SJCRH30 (cell line): ENCODE measurements at places on chromosomes 11 and 22. TPM values are rescaled to one million over a fixed set of nuclear protein-coding genes. Genes with fewer than 3 reads are reported as not detected.
A peak's percentile ranks its signal among the peaks of the same experiment; 100 is the strongest.

GRCh38 chr11:12968826-12969225, 40.3 kb upstream of the RASSF10 start:
- no peak for DNase-seq

DNA sequence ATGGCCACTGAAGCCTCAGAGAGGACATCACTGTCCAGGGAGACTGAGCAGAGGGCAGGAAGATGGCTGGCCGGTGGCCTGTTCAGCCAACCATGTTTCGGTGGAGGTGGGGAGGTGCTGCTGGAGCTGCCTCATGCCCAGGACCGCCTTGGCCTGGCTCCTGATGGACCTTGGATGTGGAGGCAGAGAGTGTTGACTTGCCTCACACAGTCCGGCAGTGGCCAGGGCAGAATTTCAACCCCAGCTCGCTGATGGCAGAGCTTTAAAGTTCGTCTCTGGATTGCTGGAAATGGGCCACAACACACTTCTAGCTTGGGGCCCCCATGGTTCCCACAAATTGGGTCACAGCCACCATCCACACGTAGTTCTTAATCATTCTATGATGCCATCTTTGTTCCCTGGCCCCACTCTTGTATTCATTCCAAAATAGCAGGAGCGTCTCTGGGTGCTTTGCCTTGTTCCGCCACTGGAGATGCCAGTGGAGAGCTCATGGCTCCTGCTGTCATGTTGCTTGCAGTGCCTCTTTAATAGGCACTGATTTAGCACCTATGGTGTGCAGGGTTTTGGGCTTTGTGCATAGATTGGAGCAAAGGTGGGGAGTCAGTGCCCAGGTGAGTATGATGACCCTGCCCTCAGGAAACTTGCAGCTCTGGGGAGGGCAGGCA, 5.6 kb downstream of the MAPK8IP1 start:
- DNase-seq = no peak

DNA sequence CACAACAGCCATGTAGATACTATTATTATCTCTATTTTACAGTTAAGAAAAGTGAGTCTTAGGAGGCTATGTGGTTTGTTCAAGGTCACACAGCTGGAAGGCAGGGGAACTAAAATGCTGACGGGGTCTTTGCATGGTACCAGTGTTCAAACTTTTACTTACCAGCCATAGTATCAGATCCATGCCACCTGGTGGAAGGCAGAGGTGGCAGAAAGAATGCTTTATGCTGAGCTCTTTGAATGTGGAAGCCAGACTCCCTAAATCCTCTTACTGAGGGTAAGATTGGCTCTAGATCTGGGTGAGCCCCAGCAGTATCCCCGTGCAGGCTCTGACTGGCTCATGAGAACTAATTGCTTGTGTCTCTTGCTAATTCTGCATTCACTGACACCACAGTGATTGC, 54.3 kb upstream of the NAV2 start:
- no peak for DNase-seq

DNA sequence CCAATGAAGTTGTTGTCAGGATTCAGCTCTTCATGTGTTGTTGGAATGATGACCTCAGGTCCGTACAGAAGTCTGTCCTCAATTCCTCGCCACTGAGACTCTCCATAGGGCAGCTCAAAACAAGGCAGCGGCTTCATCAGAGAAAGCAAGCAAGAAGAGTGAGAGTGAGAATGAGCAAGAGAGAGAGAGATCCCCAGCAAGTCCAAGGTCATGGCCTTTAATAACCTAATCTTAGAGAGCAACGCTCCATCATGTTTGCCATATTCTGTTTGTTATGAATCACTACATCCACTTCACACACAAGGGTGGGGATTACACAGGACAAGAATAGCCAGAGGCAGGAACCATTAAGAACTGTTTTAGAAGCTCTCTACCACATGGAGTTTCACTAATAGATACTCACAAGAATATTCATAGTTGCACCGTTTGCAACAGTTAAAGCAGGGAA, 23.3 kb upstream of the MMP7 start:
- no peak for DNase-seq

DNA sequence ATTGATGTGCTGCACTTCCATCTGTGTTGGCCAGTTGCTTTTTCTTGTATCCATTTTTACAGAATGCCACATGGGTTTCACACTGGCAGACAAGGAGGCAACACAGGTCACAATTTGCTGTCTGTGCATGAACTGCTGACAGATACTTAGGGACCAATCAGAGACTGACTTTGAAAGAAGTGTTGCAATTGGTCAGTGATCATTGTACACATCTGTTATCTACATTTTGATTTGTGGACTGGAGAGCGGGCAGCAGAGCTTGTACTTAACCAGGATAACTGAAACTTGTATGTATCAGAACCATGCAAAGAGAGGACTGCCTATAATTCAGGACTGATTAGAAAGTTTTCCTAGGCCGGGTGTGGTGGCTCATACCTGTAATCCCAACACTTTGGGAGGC, 21.8 kb downstream of the PRR5 start:
- peak; percentile 42 for DNase-seq

GRCh38 chr11:34151166-34151565, 45.7 kb downstream of the NAT10 start:
- no peak for DNase-seq

DNA sequence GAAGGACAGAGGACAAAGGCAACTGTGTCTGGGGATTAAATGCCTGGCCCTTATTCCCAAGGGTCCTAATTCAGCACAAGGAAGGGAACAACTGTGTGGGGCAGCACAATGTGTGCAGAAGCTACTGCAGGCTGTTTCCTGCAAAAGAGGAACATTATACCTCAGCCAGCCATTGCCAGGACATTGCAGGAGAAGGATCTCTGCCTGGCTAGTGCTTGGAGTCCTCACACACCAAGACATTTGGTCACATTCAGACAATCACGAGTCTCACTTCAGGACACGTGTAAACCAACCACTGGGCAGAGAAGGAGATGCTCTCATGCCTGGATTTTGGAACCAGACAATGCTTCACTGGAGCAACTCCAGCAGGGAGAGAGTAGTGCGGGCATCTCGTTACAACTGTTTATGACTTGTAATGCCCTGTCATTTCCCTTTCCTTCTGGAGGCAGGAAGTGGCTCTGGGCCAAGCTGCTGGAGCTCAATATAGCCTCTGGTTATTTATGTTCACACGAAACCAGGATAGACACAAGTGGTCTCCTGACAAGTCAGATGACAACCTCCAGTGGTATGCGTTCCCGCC, 23.9 kb upstream of the ZC3H12C start:
- DNase-seq = peak; percentile 71

- DNase-seq = no peak
These were observed 119.2 kb upstream of the TMEM45B start for GRCh38 chr11:129696309-129696989.

- no peak for DNase-seq
These were observed 3.2 kb downstream of the P2RY6 start for GRCh38 chr11:73275381-73275750.

DNA sequence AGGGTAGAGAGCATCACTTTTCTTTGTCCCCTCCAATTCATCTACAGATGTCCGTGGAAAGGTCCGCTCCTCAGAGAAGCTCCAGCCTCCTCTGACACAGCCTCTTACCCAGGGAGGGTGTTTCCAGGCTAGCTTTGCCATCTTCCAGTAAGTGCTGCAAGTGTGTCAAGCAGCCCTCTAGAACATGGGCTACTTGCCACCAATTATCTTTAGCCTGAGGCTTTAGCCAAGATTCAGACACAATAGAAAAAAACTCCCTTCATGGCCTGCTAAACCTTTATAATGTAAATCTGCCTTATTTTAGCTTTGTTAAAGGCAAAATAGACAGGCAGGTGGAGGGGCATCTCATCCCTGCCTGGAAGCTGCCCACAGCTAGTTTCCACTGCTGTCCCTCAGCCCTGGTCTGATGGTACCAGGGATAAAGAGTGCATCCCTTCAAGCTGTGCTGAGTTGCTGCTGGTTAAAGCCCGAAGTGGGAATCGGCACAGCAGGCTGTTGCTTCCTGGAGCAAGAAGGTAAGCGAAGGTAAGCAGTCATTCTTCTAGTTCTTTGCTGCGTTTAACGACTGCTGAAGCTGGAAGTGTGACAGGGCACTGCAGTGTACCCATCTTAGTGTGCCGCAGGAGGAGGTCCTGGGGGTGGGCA, 190.1 kb upstream of the E2F8 start:
- DNase-seq = no peak

DNA sequence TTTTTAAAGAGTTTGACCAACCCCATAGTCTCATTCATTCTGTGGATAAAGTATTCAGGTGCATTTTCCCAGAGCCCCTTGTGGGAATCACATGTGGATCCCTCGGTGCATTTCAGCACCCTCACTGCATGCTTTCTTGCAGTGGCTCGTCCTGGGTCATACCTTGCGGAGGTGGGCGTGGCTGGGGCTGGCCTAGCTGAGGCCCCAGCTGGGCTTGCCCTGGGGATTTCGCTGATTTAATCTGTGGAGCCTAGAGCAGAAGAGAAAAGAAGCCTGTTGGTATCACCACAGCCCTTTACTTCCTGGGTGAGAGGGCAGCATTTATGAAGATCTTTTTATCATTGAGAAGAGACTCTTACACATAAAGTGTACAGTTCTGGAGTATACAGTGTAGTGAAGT, 53.1 kb downstream of the FBXO7 start:
- DNase-seq = no peak

DNA sequence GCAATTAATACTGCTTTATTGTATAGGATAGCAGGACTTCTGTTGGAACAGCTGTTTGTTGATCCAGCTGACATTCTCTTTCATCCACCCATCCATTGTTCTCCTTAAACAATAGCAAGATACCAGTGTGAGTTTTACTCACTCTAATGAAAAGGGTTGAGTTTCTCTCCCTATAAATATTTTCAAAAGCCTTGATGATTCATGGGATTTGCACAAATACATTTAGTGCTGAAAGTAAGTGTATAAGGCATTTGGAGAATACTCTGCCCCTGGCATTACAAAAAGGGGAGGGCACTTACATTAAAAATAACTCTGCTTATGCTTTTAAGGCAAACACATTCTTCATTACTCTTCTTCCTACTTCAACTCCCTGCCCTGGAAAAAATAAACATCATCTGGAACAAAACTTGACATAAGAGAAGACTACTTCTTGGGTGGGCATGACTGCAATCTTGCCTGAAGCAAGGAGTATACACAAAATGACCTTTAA, 634.9 kb downstream of the METTL15 start:
- no peak for DNase-seq

GRCh38 chr11:73152086-73152853, 10.2 kb upstream of the FCHSD2 start:
- no peak for DNase-seq

- no peak for DNase-seq
These were observed 269.4 kb downstream of the CTTN start for GRCh38 chr11:70667767-70668166.

- no peak for DNase-seq
These were observed 8.5 kb downstream of the PAX6 start for GRCh38 chr11:31802609-31802989.

GRCh38 chr11:19951558-19952115, 208.6 kb downstream of the DBX1 start:
- peak; percentile 34 for DNase-seq

- no peak for DNase-seq
These were observed 414 bp upstream of the MIEF1 start for GRCh38 chr22:39501644-39502108.

GRCh38 chr11:75031771-75032549, 43.2 kb downstream of the NEU3 start:
- DNase-seq = peak; percentile 53

GRCh38 chr22:26398741-26399153, 30.3 kb upstream of the ASPHD2 start:
- peak; percentile 47 for DNase-seq

GRCh38 chr11:6565988-6566703, 37.3 kb downstream of the RRP8 start:
- DNase-seq = no peak

GRCh38 chr22:45546333-45547015, 43.8 kb downstream of the FBLN1 start:
- DNase-seq = no peak

- no peak for DNase-seq
These were observed 292.0 kb upstream of the CTSC start for GRCh38 chr11:88629496-88629895.

GRCh38 chr11:118136341-118136740, 16.3 kb downstream of the SCN4B start:
- no peak for DNase-seq

DNA sequence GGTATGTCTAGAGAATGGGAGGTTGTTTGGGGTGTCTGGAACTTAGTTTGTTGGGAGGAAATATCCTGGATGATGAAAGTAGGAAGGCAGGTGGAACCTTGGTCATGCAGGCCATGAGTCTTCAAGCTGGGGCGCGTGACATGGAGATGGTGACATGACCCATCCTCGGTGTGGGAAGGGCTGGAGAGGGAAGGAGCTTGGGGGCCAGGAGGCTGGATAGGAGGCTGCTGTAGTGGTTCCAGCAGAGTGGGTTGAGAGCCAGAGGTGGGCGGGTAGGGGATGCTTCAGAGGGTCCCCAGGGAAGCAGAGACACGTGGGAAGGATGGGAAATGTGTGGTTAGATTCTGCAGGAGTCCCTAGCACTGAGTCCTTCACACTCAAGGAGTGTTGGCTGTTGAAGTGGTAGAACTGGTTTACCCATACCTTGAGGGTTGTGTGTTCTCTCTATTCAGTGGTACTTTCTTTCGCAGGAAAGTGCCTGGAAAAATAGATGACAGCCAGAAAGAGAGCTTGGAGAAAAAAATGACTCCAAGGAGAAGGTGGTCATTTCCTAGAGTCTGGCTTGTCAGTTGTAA, 56.8 kb downstream of the LDLRAD3 start:
- no peak for DNase-seq

DNA sequence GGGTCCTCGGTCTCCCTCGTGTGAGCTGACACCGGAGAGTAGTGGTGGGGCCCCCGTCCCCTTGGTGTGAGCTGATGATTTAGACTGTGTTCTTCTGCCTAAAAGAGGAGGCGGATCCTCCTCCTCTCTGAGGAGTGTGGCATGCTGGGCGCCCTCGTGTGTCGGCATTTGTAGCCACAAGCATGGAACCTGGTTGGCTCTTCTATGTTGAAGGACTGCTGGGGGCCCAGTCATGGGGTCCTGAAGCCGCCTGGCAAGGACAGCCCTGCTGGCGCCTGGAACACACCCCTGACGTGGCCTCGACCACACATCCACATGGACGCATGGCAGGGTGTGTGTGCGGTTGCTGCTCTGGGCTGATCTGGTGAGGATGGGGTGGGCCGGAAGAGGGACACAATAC, 50.2 kb downstream of the AP2A2 start:
- DNase-seq = no peak

GRCh38 chr22:21051145-21051830, 5.5 kb downstream of the LRRC74B start:
- no peak for DNase-seq

Gene GRIK4
- not detected in 2 replicates for total RNA-seq

Gene CCDC157
- 1.2 TPM in 2 replicates for total RNA-seq

Gene MYO7A
- total RNA-seq = 3.5 and 4.5 TPM in 2 replicates

Gene UPK3A
- total RNA-seq = not detected in 2 replicates

Gene CHST1
- not detected in 2 replicates for total RNA-seq

Gene POTEH
- total RNA-seq = not detected in 2 replicates

Gene MAP6
- 0.53 and 0.79 TPM in 2 replicates for total RNA-seq

Gene TMEM121B
- total RNA-seq = 1.8 and 1.9 TPM in 2 replicates

Gene SMIM35
- total RNA-seq = not detected in 2 replicates

Gene B3GAT1
- not detected in 2 replicates for total RNA-seq

Gene KRTAP5-10
- not detected in 2 replicates for total RNA-seq

Gene ADAMTS15
- 6.9 and 7.9 TPM in 2 replicates for total RNA-seq

Gene OR51B2
- total RNA-seq = not detected in 2 replicates
